Smooth muscle cell of trachea (primary cell): ENCODE measurements at places on chromosomes 5 and 9. TPM values are rescaled to one million over a fixed set of nuclear protein-coding genes. Genes with fewer than 3 reads are reported as not detected.

GHR gene
- total RNA-seq, result 2.8 and 3.5 TPM in 2 replicates

MAML1 gene
- total RNA-seq, result 7.0 and 8.6 TPM in 2 replicates

PCDHGA4 gene
- 8.9 and 11.1 TPM in 2 replicates for total RNA-seq

LHFPL2 gene
- 63.6 and 84.7 TPM in 2 replicates for total RNA-seq

NTNG2 gene
- 2.0 and 4.8 TPM in 2 replicates for total RNA-seq

INSL6 gene
- total RNA-seq, result not detected in 2 replicates

CENPK gene
- 2.8 and 20.9 TPM in 2 replicates for total RNA-seq

CDX1 gene
- 0.15 and 0.17 TPM in 2 replicates for total RNA-seq

ARHGEF39 gene
- total RNA-seq, result 0.50 and 2.9 TPM in 2 replicates

ZNF454 gene
- 1.6 and 2.5 TPM in 2 replicates for total RNA-seq

SPIN1 gene
- 104 and 121 TPM in 2 replicates for total RNA-seq

GOLGA2 gene
- total RNA-seq, result 114 and 127 TPM in 2 replicates

IRX1 gene
- total RNA-seq, result not detected in 2 replicates

CATSPER3 gene
- 0.17 TPM in 1 of 2 replicates, not detected in the other for total RNA-seq
